Glomerular endothelial cell (primary cell): ENCODE measurements at places on chromosomes 7 and 10.

- no peak for DNase-seq
These were observed 18.2 kb downstream of the TWIST1 start for GRCh38 chr7:19099194-19099593.

DNA sequence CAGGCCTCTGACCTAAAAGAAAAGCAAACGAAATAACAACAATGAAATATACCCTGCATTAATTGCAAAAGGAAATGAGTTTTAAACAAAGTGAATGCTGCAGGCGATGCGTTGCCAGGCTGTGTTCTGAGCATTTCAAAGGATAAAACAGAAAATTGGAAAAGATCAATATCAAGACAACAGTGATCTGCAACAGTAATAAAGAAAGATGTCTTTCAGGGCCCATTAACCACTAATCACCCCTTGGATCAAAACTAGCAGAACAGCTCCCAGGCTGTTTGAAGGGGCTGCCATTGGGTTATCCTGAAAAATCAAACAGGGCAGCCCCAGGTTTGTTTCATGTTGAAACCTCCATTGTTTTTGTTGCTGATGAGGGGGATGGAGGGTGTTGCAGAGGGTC is 219.2 kb downstream of the FGFR2 start:
- no peak for DNase-seq

DNA sequence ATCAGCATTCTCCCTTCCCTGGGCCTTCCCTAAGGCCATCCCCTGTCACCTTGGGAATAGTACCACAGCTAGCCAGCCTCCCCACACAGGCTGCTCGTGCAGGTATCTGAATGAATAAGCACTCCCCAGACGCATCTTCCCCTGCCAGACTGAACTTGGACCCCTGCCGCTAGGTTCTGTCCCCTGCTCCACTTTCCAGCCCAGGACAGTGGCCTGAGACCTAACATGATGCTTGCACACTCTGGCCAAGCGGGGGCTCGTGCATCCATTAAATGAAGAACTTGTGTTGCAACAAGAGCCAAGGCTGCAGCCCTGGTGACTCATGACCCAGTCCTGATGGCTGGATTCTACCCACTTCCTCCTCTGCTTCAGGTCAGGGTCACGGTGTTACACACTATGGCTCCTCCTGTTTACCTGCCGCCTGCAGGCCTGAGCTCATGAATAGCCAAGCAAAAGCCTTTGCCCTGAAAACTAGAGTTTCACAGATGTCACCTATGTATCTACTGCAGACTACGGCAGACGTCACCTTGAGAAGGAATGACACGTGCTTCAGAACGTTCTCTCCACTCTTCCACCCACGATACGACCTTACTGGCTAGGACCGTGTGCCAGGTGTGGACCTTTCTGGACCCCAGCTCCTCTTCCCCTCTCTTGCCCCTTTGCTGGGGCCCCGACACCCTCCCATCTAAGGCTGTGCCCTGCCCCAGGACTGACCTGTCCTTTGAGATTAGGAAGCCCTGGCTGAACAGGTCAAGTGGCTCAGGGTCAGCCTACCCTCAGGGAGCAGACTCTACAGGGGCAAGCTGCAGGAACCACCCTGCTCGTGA is 6.5 kb downstream of the ASB13 start:
- no peak for DNase-seq

- DNase-seq: no peak
These were observed 22.7 kb downstream of the BPGM start for GRCh38 chr7:134669388-134669787.

GRCh38 chr7:123747620-123748141 is 1.1 kb downstream of the WASL start:
- no peak for DNase-seq

GRCh38 chr7:48384180-48384752 is 213.0 kb downstream of the ABCA13 start:
- DNase-seq: no peak

DNA sequence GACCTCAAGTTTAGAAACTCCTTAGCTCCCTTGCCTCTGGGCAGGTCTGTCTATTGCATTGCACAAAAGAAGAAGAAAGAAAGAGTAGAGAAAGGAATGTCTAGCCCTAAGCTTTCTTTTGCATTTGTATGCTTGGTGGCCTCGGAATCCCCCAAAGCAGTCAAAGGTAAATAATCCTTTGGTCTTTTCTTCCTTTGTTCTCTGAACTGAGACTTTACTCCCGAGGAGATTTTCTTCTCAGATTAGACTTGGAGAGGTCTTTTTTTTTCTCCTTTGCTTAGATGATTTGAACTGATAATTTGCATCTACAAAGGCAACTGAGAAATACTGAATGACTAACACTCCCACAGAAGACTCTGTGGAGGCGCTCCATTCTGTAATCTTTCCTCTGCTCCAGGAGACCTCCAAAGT is 93.2 kb downstream of the AKR1D1 start:
- DNase-seq: no peak

GRCh38 chr10:102150970-102151773 is 1.0 kb upstream of the NOLC1 start:
- DNase-seq: no peak

DNA sequence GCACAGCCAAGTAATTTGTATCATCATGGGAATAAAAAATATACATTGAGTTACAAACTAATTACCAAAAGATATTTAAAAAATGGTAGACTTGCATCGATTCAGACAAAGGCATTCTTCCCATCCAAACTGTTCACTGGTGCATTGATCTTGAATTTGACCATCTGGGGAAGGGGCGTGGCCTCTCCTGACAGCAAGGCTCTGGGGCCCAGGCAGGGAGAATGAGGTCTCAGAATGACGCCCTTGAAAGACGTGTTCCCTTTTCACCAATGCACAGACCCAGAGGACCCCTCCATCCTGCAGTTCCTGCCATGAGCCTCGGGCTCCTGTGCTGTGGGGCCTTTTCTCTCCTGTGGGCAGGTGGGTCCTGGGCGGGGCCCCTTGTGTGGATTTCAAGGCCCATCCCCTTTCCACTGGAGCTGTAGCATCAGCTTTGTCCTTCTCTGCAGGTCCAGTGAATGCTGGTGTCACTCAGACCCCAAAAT is 91.1 kb upstream of the PRSS58 start:
- no peak for DNase-seq

DNA sequence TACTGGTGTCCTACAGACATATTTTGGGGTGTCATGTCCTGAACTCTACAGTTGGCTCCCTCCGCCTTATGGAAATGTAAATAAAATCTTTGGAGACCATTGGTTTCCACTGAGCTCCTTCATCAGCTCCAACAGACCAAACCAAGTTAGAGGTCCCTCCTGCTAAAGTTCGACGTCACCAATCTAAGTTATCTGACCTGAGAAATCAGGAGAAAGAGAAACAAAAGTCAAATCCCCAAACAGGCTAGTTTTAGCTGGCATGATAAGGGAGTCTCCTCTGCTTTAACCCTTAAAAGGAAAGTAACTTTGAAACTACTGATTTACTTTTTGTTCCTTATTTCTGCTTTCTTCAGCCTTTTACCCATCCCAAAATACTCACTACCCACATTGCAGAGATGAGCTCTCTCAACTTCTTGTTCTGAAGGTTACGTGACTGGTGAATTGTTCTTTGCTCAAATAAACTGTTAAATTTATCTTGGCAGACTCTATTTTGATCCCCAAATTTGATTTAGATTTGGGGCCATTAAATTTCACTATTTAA is 39.9 kb downstream of the AVL9 start:
- no peak for DNase-seq

DNA sequence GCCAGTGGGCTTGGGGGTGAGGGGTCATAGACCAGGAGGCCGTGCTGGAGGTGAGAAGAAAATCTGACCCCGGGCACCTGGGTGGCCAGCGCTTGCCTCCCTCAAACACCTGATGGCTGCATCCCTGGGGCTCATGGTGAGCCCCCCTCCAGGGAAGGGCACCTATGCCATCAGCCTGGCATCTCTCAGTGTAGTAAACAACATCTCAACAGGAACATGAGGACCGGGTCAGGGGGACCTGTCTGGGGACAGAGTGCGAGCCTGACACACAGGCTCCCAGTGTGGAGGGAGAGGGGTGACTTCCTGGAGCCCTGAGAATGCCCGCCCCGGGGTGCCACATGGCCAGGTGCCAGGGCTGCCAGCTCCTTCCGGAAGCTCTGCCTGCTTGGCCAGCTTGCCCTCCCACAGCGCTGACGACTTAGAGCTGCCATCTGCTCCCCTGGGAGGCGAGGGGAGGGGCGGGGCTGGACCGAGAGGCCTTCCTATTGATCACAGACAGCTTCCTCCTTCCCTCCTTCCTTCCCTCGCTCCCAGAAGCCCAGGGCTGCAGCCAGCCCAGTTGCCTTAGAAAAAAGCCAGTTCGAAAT is 12.3 kb downstream of the STX1A start:
- no peak for DNase-seq

GRCh38 chr7:123244768-123245167 is 45.0 kb upstream of the SLC13A1 start:
- no peak for DNase-seq

- no peak for DNase-seq
These were observed 94.8 kb downstream of the CHN2 start for GRCh38 chr7:29289156-29290021.
